Fibroblast of skin of left biceps (primary cell): ENCODE measurements at places on chromosomes 7 and 10.

DNA sequence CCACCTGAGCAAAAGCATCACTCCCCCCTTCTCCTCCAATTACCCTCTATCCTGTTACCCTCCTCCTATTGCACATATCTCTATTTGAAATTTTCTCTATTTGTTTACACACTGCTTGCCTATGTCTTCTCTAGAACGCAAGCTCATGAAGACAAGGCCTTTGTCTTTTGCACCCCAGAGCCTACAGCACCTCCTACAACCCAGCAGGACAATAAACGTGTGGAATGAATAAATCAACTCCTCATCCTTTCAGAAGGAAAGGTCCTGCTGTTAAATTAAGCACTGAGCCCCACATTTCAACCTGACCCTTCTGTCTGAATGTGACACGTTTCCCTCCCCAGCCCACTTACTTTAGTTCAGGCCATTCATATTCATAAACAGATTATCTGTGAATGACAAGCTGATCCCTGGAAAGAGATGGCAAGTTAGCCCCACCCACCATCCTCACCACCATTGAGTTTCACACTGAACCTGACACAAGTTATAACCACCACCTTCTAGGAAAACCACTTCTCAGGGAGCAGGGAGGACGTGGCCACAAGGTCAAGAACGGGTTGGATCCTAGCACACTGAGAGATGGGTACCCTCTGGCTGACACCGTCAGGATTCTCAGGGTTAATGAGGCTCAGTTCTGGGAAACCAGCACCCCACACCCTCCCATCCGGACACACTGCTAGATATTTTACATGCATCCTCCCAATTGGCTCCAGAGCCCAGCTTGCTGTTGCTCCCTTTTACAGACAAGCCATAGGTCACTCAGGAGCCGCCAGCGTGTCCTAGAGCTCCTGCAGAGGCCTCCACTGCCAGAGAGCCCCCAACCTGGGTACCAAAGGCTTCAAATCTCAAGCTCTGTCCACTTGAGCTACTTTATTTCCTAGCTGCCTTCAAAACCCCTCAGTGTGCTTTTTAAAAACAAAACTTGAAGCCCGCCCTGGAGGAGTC lies 934 bp downstream of the PRTFDC1 start:
- no peak for DNase-seq

DNA sequence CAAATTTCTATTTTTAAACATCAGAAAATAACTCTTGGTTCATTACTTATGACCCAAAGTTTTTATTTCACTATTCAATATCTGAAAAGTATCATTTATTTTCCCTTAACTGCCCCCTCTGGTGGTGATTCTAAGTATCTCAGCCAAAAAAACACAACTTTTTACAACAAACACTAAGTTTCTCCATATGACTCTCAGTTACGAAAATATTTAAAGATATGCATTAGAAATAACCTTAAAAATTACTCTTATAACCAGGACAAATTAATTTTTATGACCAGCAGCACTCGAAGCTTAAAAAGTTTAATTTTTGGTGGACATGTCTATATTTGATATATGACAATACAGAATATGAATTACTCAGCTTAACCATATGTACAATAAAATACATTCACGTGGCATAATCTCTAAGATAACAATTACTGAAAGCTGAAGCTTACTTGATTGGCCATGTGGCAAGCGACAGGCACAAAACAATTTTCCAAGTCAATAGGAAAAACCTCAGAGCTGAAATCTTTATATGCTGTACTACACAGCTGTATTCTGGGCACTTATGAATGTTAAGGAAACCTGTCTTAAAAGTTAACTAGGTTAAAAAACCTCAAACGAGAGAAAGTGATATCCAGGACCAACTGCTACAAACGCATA lies 2.3 kb downstream of the HNRNPA2B1 start:
- DNase-seq = no peak

- DNase-seq = no peak
Measured at GRCh38 chr10:83332690-83333089, 806.6 kb upstream of the GHITM start.

- DNase-seq = peak; percentile 10
Measured at GRCh38 chr10:47438857-47439474, 44.9 kb downstream of the ANXA8 start.

- DNase-seq = no peak
Measured at GRCh38 chr7:108408296-108408991, 47.8 kb downstream of the NRCAM start.

DNA sequence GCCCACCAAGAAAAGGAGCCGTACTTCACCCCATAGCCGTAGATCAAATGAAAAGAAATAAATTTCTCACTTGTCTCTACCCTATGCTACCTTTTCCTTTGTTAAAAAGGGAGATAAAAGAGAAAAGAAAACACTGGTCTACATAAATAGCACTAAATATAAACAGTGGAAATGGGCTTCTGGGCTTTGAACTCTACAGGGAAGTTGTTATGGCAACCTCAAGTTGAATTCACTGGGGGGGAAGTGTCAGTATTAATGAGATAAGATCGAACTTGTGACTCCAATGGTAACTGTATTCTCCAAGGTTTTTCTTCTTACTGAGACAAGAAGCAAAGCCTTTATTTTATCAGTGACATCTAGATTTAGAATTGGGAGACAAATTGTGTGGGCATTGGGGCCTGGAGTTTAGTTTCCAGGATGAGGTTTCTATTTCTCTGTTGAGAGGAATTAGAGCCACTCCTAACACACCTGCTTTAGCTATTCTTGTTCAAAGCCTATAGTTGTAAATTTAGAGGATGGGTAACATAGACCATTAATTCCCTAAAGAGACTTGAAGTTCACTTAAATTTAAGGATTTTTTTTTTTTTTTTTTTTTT lies 604.3 kb upstream of the GALNT17 start:
- no peak for DNase-seq

DNA sequence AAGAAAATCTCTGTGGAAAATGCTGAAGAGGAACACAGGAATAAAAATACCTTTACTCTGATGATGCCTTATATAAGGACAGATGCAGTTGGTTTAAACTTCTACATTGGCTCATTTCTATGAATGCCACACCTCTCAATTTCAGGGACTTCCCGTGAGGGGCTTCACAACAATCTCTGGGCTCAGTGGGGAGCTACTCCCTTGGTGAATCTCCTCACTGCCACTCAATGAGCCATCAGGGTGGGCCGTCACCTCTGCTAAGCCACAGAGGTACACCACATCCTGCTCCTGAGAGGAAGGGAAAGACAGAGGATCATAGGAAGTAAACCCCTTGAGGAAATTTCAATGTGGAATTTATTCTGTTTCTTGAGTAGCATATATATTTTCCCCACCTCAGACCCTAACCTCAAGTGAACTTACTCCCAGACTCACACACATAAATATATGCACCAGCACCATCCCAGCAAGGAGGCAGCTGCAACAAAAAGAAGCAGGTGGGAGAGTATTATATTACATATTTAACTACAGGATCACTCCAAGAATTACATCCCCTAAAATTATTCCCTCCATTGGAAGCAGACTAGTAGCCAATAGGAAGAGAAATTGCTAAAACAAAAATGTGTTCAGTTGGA lies 63.3 kb upstream of the PRSS1 start:
- DNase-seq = no peak

GRCh38 chr10:100670828-100671479 lies 74.4 kb upstream of the PAX2 start:
- DNase-seq = no peak

- DNase-seq = no peak
Measured at GRCh38 chr7:154863766-154864522, 139.0 kb downstream of the PAXIP1 start.

DNA sequence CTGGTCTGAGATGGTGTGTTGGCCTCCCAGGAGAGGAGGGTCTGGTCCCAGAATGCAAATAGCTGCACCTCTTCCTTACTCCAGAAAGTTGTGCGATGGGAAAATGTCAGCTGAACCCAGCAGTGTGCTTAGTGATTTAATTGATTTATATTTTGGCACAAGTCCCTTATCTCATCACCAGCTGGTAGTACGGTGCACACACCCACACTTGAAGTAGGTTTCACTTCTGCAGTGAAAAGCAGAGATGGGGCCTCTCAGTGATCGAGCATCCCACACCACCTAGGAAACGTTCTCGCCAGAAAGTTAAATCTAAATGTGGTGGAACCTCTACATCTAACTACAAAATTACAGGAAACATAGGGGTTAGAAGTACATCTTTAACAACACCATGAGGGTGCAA lies 80.4 kb downstream of the UBE3C start:
- DNase-seq = no peak

DNA sequence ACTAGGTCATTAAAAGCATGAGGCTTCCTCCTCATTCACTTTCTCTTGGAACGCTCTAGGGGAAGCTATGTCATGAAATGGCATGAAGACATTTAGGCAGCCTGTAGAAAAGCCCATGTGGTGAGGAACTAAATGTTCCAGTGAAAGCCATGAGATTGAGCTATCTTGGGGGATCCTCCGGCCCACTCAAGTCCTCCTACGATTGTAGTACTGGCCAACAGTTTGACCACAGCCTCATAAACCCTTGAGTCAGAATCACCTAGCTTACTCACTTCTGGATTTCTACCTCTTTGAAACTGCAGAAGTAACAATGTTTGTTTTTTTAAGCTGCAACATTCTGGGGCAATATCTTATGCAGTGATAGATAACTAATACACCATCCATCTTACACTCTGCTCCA lies 605.1 kb downstream of the SORCS1 start:
- DNase-seq = no peak

GRCh38 chr7:104156842-104157277 lies 51.0 kb downstream of the ORC5 start:
- no peak for DNase-seq

DNA sequence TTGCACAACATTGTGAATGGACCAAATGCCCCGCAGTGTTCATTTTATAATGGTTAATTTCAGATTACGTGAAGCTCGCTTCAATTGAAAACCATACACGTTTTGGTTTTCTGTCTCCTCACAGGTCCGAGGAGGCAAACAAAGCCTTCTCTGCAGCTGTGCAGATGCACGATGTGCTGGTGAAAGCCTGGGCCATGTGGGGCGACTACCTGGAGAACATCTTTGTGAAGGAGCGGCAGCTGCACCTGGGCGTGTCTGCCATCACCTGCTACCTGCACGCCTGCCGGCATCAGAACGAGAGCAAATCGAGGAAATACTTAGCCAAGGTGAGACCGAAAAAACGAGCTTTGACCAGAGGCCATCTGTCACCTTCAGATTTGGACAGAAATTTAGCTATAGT lies 110.3 kb downstream of the TRRAP start:
- DNase-seq = no peak

- DNase-seq = no peak
Measured at GRCh38 chr10:15300697-15301096, 70.4 kb downstream of the FAM171A1 start.

- peak; percentile 94 for DNase-seq
Measured at GRCh38 chr7:100867040-100867775, at the start of gene TRIP6. TSS of gene TRIP6 (plus strand) at chr7:100867387. CDS start at chr7:100867498, 111 bp downstream.

- DNase-seq = no peak
Measured at GRCh38 chr10:35723059-35723458, 81.0 kb upstream of the FZD8 start.
